NCI-H524 (cell line): ENCODE measurements at places on chromosomes 1 and 21.

- DNase-seq, result peak; percentile 3
These were observed 22.6 kb downstream of the GPR157 start for GRCh38 chr1:9106286-9106685.

- peak; percentile 39 for DNase-seq
These were observed 12.0 kb upstream of the PRELP start for GRCh38 chr1:203463469-203464062.

DNA sequence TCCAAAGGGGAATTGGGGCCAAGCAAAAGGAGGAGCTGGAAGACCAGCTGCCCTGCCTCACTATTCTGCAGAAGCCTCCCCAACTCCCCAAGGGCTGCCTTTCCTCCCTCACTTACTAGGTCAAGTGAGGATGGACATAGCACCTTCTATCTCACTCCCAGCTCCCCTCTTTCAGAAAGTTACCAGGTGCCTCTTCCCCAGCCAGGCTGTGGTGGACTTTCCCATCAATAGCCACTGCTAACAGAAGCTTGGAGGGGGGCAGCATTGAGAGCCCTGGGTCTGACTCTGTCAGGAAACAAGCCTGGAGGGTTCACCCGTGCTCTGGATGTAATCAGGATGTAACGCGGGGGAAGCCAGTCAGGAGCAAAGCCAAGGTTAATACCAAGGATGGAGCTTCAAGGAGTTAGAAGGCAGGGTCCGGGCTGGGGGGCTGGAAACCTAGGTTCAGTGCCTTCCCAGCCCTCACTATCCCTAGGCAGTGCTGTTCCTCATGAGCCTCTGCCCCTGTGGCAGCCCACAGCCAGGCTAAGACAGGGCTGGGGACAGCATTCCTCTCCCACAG lies 127.8 kb upstream of the NGF start:
- DNase-seq, result no peak

DNA sequence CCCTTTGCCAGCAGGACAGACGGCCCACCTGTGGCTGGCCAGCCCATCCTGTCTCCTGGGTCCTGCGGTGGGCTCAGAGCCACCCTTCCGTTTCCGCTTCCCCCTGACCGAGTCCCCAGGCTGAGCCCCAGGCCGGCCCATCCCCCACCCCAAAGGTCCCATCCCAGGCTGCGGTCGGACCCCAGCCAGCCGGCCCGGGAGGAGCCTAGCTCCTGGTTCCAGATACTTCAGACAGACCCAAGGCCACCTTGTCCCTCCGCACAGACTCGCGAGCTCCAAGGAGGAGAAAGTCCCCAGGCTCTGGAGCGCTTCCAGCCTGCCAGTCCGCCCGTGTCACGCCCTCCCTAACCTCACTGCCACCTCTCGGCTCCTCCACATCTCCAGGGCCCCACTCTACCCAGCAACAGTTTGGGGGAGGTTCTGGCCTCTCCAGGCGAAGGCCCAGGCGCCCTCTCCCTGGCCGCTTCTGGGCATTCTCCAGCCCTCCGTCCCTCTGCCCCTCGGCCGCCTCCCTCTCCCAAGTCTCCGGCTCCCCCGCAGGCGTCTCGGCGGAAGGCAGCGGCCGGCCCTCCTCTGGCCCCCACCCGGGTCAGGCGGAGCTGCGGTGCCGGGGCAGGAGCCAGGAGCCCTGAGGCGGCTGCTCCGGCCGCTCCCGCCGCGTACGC lies 835 bp downstream of the LRRN2 start:
- peak; percentile 55 for DNase-seq

DNA sequence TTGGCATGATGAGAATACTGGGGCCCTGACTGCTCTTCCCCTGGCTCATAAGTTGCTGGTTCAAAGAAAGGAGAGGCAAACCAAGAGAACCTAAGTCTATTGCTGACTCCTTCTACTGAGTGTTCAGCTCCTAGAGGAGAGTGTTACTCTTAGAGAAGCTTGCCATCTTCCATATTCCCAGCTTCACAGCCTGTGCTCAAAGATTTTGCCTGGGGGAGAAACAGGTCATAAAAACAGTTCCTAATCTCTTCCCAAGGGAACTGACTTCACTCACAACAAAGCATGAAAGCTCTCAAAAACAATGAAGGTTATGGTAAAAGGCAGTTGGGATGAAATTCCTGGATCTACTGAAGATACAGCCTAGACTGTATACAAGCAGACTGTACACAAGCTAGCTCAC lies 37.1 kb downstream of the LRRC40 start:
- no peak for DNase-seq

DNA sequence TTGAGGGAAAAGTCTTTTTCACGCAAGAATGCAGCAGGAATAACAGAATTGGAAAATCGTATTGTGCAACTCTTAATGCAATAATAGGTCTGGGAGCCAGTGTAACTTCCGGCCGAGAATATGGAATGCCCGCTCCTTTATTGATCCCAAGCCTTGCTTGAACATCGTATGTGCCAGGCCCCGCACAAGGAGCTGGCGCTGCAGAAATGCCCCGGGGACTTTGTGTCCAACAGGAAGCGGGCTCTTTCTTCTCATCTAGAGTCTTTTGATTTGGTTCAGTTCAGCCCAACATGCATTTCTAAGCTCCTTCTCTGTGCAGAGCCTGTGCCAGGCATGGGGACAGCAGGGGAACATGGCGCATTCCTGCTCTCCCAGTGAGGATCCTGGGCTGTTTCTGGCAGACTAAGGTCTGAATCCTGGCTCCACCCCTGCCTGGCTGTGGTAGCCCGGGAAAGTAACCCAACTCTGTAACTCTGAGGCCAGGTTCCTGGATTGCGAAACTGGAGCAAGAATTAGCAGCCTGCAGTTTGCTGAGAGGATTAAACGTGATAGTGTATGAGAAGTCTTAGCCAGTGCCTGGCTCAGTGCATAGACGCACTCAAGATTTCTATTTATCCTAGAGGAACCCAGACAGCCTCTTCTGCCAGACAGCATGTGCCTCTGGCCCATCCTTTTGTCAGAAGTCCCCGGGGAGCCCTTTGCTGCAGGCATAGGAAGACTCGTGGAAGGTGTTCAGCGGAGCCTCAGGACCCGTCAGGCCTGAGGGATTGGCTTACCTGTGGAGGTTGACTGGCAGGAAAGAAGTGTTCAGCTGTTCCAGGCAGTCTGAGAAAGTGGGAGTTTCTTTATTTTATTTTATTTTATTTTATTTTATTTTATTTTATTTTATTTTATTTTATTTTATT lies 987 bp upstream of the CDCP2 start:
- DNase-seq, result peak; percentile 42

DNA sequence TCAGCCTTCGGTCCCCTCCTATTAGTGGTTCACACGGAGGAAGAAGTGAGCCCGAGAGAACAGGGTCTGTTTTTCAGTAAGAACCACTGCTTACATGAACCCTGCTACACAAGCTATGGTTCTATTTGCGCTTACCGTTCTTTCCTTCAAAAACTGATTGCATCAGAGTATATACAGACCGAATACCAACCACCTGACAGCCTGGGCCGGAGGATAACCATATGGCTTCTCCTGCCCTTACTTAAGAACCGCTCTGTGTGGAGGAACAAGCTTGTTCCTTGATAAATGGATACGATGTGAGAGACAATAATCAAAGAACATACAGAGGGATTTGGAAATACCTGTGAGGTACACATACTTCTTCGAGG lies 1.1 kb upstream of the KCNT2 start:
- no peak for DNase-seq

DNA sequence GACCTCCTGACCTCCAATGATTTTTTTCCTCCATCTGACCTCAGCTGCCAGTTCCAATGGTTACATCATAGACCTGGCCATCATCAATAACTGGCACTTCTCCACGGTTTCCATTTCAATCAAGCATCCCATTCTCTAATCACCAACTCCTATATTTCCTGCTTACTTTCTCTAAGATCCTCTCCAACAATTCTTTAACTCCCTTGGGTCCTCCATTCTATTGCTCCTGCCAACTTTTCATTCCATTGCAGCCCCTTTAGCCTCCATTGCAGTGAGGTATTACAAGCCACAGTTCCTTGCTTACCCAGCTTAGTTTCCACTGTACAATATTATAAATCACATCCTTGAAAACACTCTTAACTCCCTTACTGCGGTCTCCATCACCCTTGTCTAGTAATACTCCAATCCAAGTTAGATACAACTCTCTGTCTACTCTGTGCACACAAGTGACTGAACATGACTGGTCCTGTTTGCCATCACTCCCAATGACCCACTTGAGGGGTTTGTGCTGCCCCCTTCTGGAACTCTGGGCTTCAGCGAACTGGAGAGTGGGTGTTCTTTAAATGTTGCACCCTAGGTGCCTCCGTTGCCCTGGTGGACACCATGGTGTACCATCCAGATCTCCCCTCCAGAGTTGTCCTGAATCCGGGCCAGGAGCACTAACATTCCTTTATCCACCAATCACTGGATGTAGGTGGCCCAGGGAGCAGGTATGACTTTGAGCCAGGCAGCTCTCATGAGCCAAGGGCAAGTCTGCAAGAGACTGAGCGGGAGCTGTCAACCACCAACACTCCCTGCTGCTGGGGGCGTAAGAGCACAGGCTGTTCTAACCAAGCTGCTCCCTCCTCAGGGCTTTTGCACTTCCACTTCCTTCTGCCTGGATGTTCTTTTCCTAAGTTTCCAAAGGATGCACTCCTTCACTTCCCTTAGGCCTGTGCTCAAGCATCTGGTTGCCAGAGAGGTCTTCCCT lies 3.7 kb upstream of the FNDC7 start:
- DNase-seq, result peak; percentile 7

DNA sequence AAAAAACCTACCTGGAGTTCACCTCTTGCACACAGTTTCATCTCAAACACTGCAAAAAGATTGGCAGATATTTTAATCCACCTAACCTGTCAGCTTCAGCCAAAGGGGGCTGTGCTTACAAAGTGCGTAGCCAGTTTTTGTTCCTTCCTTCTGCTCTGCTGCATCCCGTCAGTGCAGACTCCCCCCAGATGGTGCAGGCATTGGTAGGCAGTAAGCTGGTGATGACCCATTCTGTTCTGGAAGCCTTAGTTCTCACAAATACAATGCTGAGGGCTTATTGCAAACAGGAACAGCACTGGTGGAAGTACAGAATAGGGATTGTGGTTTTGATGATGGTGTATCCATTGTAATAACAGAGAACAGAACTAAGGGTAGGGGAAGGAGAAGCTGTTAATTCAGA lies 239.5 kb downstream of the RYR2 start:
- DNase-seq, result peak; percentile 43

- no peak for DNase-seq
These were observed 21.9 kb upstream of the RGSL1 start for GRCh38 chr1:182428043-182428442.

DNA sequence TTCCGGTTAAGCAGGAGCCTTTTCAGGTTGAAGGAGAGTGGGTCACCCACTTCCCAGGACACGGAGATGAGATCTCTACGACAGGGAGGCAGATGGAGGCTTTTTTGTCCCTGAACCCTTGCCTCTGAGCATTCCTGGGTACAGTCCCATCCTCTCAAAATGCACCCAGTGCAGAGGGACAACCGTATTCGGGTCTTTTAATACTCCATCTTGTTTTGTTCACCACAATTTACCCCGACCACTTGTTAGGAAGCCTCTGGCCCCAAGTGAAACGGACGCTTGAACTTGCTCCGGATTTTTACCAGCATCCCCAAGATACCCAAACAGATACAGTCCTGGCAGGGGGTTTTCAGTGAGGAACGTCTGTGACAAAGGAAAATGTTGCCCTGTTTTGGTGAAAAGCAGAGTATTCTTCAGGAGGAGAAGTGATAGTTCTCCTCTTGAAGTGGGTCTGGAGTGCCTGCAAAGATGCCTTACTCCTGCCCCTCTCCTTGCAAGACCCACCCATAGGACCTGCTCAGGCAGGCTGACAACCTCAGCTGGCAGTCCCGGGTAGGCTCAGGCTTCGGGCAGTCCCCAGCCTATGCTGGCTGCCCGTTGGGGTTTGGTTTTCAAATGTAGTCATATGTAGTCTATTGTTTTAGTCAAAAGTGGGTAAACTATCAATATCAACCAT lies 669 bp upstream of the ARL8A start:
- no peak for DNase-seq

- no peak for DNase-seq
These were observed 76.7 kb upstream of the TMEM51 start for GRCh38 chr1:15076807-15077206.

GRCh38 chr21:17466166-17466565 lies 46.7 kb upstream of the CXADR start:
- DNase-seq, result no peak

DNA sequence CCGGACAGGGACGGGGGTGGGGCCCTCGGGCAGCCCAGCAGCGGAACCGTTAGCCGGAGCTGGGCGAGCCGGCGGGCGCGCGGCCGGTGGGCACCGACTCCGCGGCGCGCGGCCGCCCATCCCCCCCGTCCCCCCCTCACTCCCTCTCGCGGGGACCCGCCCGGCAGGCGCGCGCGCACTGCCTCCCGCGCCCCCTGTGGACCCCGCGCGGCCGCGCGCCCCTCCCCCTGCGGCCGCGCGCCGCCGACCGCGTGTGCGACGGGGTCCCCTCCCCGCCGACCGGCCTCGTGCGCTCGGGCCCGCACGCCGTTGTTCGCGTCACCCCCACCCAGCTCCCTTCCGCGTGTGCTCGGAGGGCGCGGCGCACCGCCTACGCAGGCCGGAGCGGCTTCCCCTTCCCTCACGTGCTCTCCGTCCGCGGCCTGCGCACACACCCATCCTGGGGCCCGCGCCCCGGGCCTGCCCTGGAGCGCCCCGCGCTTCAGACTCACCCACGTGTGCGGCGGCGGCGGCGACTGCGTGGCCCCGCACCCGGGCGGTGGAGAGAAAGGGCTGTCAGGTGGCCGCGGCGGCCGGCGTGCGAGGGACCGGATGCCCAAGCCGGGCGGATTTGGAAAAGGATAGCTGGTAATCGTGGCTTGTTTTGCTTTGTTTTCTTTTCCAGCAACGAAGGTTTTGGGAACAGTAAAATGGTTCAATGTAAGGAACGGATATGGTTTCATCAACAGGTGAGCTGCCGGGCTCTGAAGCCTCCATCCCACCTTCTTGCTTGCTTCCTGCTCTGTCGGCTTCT lies 717 bp downstream of the YBX1 start:
- DNase-seq, result peak; percentile 23

DNA sequence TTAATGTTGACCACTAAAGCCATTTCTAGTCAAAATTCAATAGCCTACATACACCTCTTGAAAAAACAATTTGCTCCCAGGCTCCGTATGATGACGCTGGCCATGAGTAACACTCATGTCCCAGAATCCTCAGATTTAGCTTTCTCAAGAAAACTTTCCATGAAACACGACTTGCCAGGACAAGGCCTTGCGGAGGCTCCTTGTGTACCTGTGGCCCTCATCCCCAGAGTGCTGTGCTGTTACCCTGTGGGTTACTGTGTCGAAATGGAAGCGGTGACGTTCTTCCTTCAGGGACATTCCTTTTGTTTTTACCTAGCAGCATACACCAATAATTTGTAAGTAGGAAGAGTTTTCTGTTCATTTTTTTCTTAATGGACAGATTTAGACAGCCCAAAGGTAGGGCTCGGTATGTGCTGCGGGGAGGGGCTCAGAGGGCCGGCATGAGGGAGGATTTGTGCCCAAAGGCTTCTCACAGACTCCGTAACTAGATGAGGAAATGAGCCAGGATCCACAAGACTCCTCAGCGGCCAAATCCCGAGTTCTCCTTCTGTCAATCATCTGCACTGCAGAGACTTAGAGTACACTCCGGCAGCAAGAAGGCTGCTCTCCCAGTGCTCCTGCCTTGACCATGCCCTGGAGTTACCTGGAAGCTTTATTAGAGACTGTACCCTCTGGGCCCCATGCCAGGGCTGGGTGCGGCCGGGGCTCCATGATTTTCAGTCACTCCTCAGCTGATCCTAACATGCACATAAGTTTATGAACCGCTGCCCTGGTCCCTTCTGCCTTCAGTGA lies 17.8 kb downstream of the GNG12 start:
- DNase-seq, result no peak

GRCh38 chr1:1337793-1338147 lies 6.7 kb downstream of the TAS1R3 start:
- no peak for DNase-seq
